ENCODE measurements at places on chromosomes 5 and 9. TPM values are rescaled to one million over a fixed set of nuclear protein-coding genes. Genes with fewer than 3 reads are reported as not detected.
A peak's percentile ranks its signal among the peaks of the same experiment; 100 is the strongest.

- no peaks in the 10 kb centered on the region for H3K36me3 ChIP-seq
- no peaks in the 10 kb centered on the region for H3K4me1 ChIP-seq
- H3K27ac ChIP-seq = no peak overlapping the region
- DNase-seq = no peak
- no peaks in the 10 kb centered on the region for H3K27me3 ChIP-seq
Observed at GRCh38 chr5:79201206-79201605, 34.7 kb upstream of the JMY start.

DNA sequence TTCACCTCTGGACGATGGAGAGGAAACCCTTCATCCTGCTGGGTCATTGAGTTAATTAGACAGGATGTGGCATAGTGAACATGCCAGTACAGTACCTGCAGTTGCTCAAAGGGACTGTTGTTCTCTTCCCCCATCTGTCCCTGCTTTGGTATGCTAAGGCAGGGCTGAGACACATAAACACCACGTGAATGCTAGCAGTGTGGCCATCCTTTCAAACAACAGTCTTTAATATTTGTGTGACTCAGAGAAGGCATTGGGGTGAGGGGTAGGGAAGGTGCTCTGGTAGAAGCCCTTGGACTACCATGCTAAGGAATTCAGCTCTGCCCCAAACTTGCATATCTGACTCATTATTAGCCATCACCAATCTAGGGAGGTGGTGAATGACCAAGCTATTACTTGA is 180.2 kb upstream of the ZNF618 start:
- no peak overlapping the region for H3K27ac ChIP-seq
- no peak overlapping the region for H3K4me3 ChIP-seq
- no peaks in the 10 kb centered on the region for H3K36me3 ChIP-seq
- peaks cover 26% of the 10 kb centered on the region for H3K27me3 ChIP-seq

DNA sequence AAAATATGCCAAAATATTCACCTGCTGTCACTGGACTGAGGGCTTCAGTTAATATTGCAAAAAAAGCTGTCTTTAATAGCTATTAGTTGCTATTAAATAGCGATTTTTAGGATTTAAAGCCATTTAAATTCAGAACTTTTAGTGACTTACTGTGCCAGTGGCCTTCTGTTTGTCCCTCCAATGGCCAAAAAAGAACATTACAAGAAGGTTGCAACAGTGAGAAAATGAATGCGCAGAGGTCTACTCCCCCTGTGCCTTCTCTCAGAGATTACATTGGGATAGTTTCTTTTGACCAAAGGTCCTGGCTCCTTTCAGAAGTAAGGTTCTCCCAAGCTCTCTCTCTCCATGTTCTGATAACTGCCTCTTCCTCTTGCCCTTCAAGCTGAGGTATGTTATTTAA is 930.3 kb upstream of the ARRDC3 start:
- H3K27ac ChIP-seq = no peak overlapping the region
- no peak for DNase-seq
- H3K36me3 ChIP-seq = no peaks in the 10 kb centered on the region
- H3K4me1 ChIP-seq = no peaks in the 10 kb centered on the region
- H3K27me3 ChIP-seq = no peaks in the 10 kb centered on the region

DNA sequence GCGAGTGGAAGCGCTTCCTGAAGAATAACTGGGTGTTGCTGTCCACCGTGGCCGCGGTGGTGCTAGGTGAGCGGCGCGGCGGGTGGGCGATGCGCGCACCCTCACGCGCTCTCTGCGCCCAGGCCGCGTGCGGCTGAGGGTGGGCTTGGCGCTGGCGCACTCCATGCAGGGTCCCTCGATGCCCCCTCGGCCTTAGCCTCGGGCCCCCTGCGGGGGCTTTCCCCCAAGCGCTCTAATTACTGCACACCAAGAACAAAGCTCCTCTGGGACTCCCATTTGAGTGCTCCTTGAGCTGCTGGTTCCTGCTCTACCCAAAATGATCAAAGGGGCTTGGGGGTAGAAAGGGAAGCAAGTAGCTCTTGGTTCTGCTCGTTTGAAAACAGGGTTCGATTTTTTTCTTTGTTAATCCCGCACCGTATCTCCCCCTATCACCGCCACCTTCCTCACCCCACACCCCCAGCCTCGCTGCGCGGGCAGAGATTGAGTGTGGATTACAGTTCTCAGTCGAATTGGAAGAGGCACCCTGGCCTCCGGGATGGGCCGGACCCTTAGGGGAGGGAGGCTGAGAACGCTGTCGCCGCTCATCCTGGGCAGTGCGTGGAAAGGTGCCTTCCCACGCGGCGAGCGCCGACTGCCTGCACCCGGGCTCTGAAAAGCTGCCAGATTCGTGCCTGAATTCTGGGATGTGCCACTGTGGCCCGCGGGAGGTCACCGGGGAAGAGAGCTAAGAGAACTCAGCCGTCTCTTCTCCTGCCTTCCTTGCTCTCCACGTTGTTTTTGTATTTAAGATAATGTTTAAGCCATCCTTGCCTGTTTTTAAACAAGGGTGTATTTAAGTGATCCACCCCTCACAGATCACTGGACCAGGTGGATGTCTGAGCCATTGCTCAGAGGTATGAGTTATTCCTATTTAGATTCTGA is 697 bp downstream of the SLC1A1 start:
- peaks cover 44% of the 10 kb centered on the region for H3K27me3 ChIP-seq
- peaks cover 17% of the 10 kb centered on the region for H3K4me1 ChIP-seq
- no peaks in the 10 kb centered on the region for H3K36me3 ChIP-seq
- H3K4me3 ChIP-seq = peak overlapping the region; percentile 72
- no peak overlapping the region for H3K27ac ChIP-seq

DNA sequence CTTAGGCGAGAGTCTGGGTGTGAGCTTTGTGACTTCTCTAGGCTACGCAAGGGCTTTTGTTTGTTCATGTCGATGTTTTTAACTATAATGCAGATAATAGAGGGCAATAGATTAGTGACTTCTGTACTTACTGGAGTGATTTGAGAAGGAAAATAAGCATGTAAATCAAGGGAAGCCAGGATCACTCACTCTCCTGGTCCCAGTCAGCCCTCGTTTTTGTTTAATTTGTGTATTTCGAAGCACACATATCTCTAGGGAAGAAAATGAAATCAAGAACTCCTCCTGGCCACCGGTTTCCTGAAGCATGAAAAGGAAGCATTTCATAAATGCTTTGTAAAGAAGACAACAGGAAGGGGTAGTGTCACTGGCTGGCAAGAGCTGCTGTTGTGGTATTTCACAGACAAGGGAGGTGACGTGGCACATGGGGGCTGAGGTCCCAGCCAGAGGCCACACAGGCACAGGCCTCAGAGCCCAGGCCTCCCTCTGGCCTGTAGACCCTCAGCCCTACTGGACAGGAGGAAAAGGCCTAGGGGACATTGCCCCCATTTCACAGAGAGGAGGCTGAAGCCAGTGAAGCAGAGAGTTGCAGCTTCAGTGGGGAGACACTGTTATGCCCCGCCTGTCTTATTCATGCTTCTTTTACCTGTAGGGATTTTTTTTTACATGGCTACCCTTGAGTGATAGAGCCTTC is 34.1 kb downstream of the IRF1 start:
- H3K27ac ChIP-seq = peak overlapping the region; percentile 96
- H3K4me1 ChIP-seq = peaks cover 90% of the 10 kb centered on the region
- peak overlapping the region; percentile 49 for H3K4me3 ChIP-seq
- peaks cover 31% of the 10 kb centered on the region for H3K36me3 ChIP-seq
- peak; percentile 79 for DNase-seq
- H3K27me3 ChIP-seq = no peaks in the 10 kb centered on the region

GRCh38 chr5:34550247-34550646 is 105.9 kb upstream of the RAI14 start:
- no peak overlapping the region for H3K4me3 ChIP-seq
- no peak for DNase-seq
- no peaks in the 10 kb centered on the region for H3K36me3 ChIP-seq
- H3K27me3 ChIP-seq = peaks cover 21% of the 10 kb centered on the region
- H3K4me1 ChIP-seq = no peaks in the 10 kb centered on the region

DNA sequence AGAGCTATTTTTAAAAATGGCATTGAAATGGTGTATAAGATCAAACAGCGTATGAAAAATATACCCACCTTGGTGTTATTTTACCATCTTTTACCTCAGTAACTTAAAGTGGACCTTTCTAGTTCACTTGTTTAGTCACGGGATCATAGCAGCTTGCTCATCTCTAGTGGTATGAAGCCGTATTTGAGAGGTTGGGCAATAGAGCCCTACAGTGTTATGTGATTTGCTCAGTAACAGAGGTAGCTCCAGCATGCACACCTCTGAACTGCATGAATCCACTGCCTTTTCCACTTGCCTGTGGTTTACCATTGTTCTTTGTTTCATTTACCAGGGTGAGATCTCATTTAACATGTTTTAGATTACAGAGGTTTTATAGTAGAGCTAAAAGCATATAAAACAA is 134.4 kb downstream of the ATG10 start:
- no peak overlapping the region for H3K27ac ChIP-seq
- peaks cover 19% of the 10 kb centered on the region for H3K4me1 ChIP-seq
- no peaks in the 10 kb centered on the region for H3K27me3 ChIP-seq
- H3K36me3 ChIP-seq = no peaks in the 10 kb centered on the region
- H3K4me3 ChIP-seq = no peak overlapping the region
- no peak for DNase-seq

TAF11L5 gene
- not detected for total RNA-seq

NEUROG1 gene
- total RNA-seq = not detected

RAB3C gene
- not detected for total RNA-seq

EGFL7 gene
- 1.2 TPM for total RNA-seq

DAB2 gene
- 0.05 TPM for total RNA-seq

STOM gene
- 34.7 TPM for total RNA-seq

BHMT2 gene
- total RNA-seq = not detected

Data from activated CD4-positive, alpha-beta T cell treated with anti-CD3 and anti-CD28 coated beads for 36 hours (primary cell).